GOT3 (cell line): ENCODE measurements at places on chromosomes 2 and 18.

DNA sequence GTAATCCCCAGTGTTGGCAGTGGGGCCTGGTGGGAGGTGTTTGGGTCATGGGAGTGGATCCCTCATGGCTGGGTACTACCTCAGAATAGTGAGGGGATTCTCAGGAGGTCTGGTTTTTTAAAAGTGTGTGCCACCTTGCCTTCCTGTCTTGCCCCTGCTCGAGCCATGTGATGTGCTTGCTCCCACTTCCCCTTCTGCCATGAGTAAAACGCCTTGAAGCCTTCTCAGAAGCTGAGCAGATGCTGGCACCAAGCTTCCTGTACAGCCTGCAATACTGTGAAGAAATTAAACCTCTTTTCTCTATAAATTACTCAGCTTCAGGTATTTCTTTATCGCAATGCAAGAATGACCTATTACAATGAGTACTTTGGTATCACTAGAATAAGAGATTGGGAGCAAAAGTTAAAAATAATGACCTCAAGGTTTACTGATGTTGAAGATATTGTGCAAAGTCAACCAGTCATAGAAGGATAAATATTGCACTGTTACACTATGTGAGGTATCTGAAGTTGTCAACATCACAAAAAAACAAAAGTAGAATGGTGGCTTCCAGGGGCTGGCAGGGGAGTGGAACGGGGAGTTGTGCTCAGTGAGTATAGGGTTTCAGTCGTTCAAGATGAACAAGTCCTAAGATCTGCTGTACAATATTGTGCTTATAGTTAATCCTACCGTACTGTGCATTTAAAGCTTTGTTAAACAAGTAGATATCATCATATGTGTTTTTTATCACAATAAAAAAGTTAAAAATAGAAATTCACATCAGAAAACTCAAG lies 938.3 kb upstream of the CNTNAP5 start:
- no peak for DNase-seq

DNA sequence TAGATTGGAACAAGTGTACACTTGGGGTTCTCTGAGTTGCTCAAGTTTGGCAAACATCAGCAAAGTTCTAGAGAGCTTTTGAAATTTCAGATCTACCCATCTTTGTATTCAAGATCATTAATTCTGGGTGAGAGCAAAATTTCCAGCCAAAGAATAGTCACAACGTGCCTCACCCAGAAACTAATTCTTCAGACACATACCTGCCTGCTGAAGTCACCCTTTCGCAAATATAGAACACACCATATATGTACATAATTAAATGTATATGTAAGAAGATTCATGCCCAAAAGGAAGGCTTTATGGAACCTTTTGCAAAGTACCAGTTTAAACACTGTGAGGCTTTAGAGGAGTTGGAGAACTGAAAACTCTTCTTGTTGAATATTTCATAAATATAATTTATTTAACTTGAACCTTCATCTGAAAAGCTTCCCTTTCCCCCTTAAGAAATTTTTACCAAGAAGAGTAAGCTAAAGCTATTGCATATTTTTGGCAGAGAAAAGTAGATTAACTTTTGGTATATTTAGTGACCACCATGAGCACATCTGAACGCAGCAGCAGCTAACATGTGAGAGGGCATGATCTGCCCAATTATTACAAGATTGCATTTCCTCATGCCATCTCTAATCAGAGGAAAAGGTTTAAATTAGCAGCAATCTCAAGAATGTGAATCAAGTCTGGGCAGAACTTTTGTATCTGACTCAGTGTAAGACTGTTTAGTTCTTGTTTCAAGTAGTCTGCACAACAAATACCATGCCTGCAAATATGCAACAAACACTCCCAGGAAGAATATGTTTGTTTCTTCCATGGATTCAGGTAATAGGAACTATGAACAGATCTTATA lies 8.2 kb downstream of the RND3 start:
- DNase-seq: no peak

GRCh38 chr2:113225263-113226259 lies 51.8 kb downstream of the PSD4 start:
- DNase-seq: no peak

GRCh38 chr2:230267556-230267955 lies 42.0 kb downstream of the SP140 start:
- DNase-seq: no peak

DNA sequence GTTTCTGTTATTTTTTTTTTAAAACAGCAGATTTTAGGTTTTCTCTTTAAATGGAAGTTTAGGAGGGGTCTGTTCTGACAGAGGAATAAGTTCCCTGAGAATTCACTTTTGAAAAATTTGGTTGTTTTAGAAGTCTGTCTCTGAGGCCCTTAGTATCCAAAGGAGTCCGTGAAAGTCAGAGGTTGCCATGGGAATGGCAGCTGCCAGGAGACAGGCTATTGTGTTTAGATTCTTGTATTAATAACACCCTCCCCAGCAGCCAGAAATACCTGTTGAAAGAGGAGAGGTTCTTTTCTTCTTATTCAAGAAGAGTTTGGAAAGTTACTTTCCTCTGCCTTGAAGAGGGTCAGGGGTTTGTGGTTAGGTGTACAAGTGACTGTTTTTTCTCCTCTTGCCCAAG lies 29.5 kb downstream of the TNP1 start:
- no peak for DNase-seq

DNA sequence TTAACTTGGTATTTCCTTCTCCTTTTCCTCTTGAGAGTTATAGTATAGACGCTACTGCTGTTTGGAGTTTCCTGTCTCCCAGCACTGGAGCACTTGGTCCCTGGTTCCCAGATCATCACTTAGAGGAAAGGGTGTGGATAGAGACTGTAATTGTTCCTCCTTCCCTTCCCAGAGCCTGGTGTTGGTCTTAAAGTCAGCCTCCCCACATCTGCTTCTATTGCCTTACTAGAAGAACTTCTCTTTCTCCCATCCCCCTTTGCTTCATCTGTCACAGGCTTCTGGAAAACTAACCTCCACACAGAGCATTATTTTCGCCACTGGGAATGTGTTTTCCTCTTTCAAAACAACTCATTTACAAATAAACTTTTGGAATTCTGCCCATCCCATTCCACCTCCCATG lies 131.0 kb downstream of the CCDC85A start:
- DNase-seq: no peak

DNA sequence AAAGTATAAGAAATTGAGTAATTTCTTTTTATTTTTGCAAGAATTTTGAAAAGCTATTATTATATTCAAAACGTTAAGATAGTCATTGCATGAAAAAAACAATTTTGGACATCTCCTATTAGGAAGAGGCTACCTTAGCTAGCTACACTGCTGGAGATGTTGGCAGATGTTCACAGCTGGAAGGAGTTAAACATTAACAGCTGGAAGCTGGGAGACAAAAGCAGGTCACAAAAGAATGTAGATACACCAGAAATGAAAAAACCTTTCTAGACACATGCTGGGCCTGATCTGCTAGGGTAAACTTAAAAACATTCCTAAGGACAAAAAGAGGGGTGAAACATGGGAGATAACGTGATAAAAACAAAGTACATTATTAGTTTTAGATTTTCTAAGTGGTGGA lies 84.4 kb downstream of the SESTD1 start:
- no peak for DNase-seq
